Fibroblast of skin of left biceps (primary cell): ENCODE measurements at places on chromosomes 12 and 14.

DNA sequence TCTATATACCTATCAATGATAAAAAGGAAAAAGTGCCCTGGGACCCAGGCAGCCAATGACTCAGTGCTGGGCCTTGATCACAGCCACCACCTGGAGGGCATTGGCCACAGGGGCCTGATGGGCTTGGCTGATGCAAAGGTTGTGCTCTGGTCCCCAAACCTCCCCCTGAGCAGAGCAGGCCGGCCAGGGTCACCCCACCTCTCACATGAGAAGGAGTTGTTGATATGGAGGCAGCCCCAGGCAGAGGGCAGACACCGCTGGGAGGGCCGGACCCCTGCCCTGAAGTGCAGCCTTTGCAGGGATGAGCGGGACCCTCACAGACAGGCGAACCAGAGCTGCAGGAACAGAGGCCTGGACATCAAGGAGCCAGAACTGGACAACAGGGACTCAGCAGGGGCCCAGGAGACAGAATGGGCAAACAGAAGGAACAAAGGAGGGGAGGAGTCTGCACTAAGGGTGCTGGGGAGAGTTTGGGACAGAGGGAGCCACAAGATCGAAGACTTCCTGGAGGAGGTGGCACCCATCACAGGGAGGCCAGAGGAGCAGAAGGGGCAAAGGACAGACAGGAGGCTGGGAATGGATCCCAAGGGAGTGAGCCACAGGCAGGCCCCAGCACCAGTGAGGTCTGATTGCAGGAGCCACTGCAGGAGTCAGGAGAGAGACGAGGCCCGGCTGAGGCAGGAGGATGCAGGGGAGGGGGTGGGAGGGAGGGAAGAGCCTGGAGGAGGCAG, 105.0 kb downstream of the TNFAIP2 start:
- DNase-seq: no peak

GRCh38 chr14:68874746-68875155, 81.9 kb upstream of the ZFP36L1 start:
- DNase-seq: no peak

DNA sequence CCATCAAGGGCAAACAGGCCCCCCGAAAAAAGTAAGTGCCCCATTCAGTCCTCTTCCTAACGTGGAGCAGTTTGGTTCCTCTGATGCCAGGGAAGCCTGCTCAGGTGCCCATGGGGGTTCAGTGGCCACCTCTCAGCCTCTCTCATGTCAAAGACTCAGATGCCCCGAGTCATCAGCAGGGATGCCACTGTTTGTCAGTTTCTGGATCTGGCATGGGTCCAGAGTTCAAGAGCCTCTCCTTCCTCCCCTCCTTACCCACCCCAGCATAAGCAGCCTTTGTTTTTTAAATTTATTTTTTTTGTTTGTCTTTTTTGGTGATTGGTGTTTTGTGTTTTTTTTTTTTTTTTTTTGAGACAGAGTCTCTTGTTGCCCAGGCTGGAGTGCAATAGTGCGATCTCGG, 11.3 kb downstream of the KMT5A start:
- no peak for DNase-seq

- no peak for DNase-seq
These were observed 46.1 kb downstream of the CYP46A1 start for GRCh38 chr14:99729991-99730875.

DNA sequence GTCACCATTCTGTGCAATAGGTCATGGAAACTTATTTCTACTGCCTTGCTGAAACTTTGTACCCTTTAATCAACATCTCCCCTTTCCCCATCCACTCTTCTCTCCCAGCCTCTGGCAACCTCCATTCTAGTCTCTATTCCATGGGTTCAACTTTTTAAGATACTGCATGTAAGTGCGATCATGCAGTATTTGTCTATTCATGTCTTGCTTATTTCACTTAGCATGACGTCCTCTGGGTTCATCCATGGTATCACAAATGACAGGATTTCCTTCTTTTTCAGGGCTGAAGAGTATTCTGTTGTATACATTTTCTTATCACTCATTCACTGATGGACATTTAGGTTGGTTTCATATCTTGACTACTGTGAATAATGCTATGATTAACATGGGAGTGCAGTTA, 222.4 kb downstream of the PAX9 start:
- DNase-seq: no peak

DNA sequence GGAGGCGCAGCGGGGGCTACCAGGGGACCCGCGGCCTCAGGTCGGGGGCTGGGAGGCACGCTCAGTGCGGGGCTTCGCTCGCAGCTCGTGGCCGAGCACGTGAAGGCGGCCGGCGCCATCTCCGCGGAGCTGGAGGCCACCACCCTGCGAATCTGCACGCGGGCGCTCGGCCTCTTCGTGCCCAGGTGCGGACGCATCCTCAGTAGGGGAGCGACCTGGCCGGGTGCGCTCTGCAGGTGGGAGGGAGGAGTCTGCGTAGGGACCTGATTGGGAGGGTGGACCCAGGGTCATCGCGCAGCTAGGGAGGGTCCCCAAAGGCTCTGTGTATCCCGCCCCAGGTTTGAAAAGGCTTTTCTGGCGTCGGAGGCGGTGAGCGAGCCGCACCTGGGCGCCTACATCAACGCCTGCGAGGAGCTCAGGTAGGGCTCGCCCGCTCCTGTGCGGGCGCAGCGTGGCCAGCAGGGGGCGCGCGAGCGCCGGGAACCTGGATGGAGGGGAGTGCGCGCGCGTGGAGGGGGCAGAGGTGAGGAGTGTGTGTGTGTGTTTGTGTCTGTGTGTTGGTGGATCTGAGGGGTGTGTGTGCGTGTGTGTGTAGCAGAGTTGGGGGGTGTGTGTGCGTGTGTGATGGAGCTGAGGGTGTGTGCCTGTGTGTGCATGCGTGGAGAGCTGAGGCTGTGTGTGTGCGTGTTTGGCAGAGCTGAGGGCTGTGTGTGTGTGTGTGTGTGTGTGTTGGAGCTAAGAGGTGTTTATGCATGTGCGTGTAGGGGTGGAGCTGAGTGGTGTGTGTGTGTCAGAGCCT, 10.3 kb downstream of the EXOC3L4 start:
- no peak for DNase-seq

DNA sequence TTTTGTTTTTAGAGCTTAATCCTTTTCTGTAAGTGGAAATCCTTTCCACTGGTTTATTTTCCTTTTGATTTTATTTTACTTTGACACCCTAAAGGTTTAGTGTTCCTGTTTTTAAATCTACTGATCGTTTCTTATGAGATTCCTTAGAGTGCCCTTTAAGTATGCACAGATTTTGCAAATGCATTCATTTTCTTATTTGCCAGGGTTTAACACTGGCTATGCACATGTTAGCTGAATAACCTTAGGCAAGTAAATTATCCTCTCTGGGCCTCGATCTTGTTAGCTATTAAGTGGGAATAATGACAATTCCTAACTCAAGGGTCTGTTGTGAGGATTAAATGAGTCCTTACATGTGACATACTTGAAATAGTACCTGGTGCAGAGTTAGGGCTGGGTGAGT, 136.0 kb downstream of the BICD1 start:
- DNase-seq: no peak

DNA sequence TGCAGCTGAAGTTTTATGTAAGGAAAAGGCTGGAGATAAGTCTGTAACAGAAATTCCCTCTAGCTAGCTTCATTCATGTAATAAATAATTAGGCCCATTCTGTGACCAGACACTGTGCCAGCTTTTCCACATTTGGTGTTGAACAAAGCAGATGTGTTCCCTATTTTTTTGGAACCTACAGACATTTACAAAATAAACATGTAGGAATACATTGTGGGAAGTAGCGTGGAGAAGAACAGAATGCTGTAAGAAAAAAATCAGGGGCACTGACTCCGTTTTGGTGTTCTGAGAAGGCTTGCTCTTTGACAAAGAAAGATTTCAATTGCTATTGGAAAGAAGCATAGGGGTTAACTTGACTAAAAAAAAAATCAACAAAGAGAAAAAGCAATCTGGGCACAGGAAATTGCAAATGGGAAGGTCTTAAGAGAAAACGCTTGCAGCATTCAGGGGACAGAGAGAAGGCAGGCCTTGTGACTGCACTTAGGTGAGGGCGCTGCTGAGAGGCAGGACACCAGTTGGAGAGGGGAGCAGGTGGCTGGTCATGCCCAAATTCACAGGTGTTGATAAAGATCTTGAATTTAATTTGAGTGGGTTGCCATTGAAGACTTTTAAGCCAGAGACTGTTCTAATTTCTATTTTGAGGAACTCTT, 4.0 kb downstream of the FAR2 start:
- DNase-seq: no peak

DNA sequence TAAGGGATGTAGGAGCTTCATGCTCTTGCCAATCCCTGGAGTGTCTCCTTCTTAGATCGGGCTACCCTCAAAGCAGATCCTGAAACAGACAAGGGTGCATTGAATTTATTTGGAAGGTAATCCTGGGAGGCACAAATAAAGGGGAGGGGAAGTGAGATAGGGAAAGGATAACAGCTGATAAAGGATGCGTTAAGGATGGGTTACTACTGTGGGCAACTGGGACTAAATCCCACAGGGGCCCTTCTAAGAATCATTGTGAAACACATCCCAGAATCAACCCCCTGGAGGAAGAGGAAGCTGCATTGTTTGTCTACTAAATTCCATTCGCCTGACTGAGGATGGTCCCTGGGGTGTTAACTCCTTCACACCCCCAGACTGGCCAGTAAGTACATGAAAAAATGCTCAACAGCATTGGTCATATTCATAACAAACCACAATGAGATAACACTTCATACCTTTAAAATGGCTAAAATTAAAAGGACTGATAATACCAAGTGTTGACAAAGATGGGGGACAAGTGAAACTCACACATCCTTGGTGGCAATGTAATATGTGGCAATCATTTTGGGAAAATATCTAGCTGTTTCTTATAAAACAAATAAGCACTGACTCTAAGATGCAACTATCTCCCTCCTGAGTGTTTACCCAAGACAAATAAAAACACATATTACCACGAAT, 37.0 kb upstream of the CMKLR1 start:
- DNase-seq: no peak

DNA sequence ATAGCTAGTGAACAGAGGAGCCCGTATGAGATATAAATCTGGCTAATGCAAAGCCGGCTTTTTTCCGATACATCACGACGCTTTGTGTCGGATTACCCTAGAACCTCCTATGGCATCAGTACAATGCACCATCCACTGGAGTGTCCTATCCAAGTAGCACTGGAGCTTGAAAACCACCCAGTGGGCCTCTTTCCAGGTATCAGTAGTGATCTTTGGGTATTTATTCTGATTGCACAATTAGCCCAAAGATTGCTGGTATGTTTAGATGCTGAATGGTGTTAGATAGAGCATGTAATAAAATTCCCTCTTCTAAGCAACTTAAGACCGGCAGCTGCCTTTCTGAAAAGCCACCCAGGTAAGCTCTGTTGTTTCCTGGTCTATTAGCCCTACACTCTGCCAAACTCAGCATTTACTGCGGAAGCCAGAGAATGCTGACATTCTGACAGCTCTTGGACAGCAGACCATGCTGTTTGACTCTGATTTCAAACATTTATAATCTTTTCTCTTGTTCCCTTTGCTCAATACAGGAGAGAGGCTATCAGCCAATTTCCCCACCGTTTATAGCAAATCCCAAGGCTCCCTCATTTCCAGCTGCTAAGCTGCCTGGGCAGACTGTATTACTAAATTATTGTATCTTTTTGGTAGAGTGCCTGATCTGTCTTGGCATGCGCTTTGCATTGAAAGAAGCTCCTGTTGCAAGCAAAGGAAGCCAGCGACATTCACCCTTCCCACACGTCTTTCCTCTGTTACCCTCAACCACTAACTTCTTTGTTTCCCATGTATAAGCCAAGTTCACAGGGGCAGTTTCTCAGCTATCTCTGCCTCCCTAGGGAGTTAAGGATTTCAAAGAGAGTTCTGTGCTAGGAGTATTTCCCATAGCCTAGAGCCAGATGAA, 388.3 kb upstream of the GARIN6 start:
- DNase-seq: no peak

- no peak for DNase-seq
These were observed 464.6 kb downstream of the PCNX1 start for GRCh38 chr14:71371711-71372396.

GRCh38 chr12:75853626-75854025, 177.9 kb downstream of the PHLDA1 start:
- DNase-seq: no peak

DNA sequence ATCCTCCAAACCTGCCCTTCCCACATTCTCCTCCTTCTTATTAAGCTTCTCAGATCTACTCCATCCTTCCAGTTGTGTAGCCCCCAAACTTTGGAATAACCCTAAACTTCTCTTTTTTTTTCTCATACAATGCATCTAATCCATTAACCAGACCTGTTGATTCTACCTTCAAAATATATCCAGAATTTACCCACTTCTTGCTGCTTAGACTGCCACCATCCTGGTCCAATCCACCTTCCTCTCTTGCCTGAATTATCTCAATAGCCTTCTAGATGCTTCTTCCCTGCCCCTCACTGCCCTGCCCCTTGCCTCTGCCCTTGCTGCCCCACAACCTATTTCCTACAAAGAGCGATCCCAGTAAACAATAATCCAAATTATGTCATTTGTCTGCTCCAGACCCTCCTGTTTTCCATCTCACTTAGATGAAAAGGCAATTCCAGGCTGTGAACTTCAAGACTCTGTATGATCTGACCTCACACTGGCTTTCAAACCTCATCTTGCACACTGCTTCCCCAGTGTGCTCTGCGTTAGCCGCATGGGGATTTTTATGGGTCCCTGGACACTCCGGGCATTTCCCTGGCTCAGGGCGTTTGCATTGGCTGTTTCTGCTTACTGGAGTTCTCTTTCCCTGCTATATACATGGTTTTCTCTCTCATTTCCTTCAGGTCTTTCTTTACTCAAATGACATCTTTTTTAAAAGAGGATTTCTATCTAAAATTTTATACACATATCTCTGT, 42.6 kb upstream of the HIF1A start:
- no peak for DNase-seq

DNA sequence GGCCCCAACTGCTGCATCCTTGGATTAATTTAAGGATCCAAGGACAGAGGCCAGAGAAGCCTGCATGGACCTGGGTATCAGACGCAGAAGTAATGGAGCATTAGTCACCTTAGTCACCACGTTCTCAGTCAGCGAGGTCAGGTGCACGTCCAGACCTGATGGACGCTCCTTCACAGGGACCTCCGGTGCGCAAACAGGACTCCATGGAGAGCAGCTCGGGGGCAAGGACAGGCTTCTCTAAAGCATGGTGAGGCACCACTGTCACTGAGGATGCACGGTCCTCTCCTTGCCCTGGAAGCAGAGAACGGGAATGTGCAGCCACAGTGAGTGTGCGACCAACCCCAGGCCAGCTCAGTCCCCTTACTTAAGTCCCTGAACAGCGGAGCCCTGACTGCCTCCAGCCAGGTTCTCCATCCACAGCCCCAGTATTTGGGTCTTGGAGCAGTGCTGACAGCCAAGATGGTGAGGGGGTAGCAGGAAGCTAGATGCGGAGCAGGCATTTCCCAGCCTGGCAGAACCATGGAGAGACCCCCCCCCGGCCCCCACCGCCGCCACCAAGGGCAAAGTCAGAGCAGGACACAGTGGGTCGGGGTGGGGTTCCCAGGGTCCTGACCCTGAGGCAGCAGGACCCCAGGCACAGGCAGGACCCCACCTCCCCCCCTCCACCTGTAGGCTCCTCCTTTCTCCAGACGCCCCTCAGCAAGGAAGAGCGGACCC, 253.4 kb upstream of the SFSWAP start:
- no peak for DNase-seq

- no peak for DNase-seq
These were observed 750 bp upstream of the DBX2 start for GRCh38 chr12:45051572-45052125.

- no peak for DNase-seq
These were observed 11.7 kb downstream of the SSH1 start for GRCh38 chr12:108845696-108846095.
